Activated CD4-positive, alpha-beta T cell treated with anti-CD3 and anti-CD28 coated beads, Interleukin-2, amount 50 U/mL, for 16 hours (primary cell): ENCODE measurements at places on chromosomes 2 and 18.

DNA sequence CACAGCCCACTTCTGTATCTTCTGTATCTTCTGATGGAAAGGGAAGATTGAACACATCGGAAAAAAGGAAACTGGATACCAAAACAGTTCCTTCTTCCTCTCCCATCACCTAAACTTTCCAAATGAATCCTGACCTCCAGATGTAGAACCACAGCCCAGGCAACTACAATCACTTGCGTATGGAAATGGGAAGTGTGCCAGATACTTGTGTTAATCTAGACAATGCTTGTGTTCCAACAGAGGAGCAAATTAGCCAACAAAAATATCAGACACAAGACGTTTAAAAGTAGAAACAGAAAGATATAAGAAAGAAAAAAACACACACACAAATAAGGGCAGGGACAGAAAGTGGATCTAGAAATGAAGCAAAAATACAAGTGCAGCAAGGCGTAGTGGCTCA, 31.4 kb upstream of the DUSP2 start:
- no peak for DNase-seq

GRCh38 chr18:13793819-13794218, 30.1 kb upstream of the MC5R start:
- DNase-seq: no peak

- no peak for DNase-seq
Observed at GRCh38 chr18:31429623-31430022, 17.9 kb upstream of the DSG3 start.

DNA sequence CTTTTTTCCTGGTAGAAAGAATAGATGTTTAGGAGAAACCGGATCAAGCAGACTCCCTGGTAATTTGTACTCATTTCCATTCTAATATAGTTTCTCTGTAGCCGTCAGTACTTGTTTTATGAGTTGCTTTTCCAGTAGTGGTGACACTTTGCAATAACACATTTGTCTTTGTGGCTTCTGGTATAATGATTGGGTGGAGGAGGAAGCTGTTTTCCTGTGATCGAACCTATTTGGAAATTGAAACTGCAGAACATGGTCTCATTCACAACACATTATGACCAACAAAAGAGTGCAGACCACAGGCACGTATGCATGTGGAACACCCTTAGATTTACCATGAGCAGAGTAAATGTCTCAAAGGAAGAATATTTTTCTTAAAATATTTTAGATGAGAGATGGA, 7.6 kb upstream of the SERPINB12 start:
- peak; percentile 44 for DNase-seq

GRCh38 chr2:3430172-3430571, 50.7 kb downstream of the TRAPPC12 start:
- DNase-seq: no peak

DNA sequence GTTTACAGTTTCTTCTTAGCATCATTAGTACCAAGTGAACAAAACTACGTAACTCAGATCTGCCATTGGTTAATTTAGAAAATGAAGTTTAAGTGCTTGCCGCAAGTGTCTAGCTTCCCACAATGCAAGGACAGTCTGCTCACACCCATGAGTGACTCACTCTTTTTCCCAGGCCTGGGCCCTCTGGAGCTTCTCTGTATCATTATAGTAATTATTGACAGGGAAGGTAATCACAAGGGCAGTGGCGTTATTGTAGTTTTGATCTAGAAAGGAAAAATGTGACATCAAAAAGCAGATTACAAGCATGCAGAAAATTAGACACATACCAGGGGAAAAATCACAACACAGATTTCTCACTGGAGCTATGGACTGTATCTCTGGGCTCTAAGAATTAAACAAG, 38.5 kb downstream of the NPC1 start:
- no peak for DNase-seq

- no peak for DNase-seq
Observed at GRCh38 chr2:123528996-123529707, 495.9 kb upstream of the CNTNAP5 start.

DNA sequence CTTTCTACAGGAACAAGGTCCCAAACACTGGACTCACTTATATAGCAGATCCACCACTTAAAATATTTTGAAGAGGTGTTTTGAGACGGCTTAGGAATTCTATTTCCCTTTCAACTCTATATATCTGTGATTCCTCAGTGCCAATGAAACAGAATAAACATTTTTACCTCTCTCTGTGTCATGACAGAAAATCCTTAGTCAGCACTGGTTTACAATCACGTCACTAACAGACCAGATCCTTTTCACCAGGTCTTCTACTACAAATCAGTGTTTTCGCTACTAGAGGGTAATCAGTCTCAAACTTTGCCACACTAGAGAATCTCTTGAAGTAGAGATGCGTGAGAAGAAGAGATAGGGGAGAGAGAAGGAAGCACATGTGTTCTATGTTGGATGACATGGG, 325.6 kb downstream of the SS18 start:
- no peak for DNase-seq

GRCh38 chr2:155099784-155100183, 401.3 kb downstream of the KCNJ3 start:
- DNase-seq: no peak
